ENCODE measurements at places on chromosomes 4 and X. TPM values are rescaled to one million over a fixed set of nuclear protein-coding genes. Genes with fewer than 3 reads are reported as not detected.

GRCh38 chr4:2482192-2482591 is 13.3 kb downstream of the RNF4 start:
- DNase-seq, result no peak
- peaks cover 37% of the 10 kb centered on the region for H3K36me3 ChIP-seq
- no peak overlapping the region for H3K4me3 ChIP-seq
- peaks cover 88% of the 10 kb centered on the region for H3K4me1 ChIP-seq
- peak overlapping the region; percentile 72 for H3K27ac ChIP-seq
- no peaks in the 10 kb centered on the region for H3K27me3 ChIP-seq

- H3K36me3 ChIP-seq, result no peaks in the 10 kb centered on the region
- no peaks in the 10 kb centered on the region for H3K4me1 ChIP-seq
- H3K27ac ChIP-seq, result no peak overlapping the region
- no peak overlapping the region for H3K4me3 ChIP-seq
Measured at GRCh38 chrX:14291666-14292500, 237.5 kb upstream of the GLRA2 start.

GRCh38 chr4:3775005-3775404 is 8.8 kb downstream of the ADRA2C start:
- H3K27me3 ChIP-seq, result peaks cover 7% of the 10 kb centered on the region
- H3K4me1 ChIP-seq, result no peaks in the 10 kb centered on the region
- no peak overlapping the region for H3K4me3 ChIP-seq
- H3K36me3 ChIP-seq, result no peaks in the 10 kb centered on the region

DNA sequence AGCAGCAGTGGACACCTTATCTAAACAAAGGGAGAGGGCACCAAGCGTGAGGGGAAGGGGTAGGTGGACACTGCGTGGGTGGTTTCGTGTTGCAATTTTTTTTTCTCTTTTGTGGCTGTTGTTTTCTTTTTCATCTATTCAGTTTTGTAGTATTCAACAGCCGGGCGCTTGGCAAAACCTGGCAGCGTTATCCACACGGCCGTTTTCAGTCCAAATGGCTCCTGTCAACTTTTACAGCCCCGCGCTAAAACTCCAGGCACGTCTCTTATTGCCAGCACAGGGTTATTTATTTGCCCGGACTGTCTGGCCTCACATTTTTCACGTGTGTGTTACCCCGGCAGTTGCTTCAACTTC is 192.2 kb downstream of the BCOR start:
- no peak for DNase-seq
- no peak overlapping the region for H3K27ac ChIP-seq
- no peaks in the 10 kb centered on the region for H3K36me3 ChIP-seq
- no peak overlapping the region for H3K4me3 ChIP-seq
- peaks cover 9% of the 10 kb centered on the region for H3K4me1 ChIP-seq

DNA sequence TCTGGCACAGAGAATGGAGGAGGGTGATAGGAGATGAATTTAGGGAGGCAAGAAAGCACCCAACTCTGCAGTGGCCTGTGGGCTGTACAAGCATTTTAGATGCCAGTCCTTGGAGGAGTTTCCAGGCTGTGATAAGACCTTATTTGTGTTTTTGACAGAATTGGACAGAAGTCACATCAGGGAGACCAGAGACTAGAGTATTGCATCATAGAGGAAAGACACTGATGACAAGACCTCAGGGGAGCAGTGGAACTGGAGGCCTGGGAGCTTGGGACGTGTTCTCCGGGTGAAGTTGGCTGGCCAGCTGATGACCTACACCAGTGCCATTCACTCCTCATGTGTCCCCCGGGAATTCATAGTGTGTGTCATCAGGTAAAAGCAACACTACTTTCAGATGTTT is 284.0 kb upstream of the ZFP42 start:
- no peak overlapping the region for H3K4me3 ChIP-seq
- no peak overlapping the region for H3K27ac ChIP-seq
- no peaks in the 10 kb centered on the region for H3K27me3 ChIP-seq
- DNase-seq, result no peak
- no peaks in the 10 kb centered on the region for H3K36me3 ChIP-seq

DNA sequence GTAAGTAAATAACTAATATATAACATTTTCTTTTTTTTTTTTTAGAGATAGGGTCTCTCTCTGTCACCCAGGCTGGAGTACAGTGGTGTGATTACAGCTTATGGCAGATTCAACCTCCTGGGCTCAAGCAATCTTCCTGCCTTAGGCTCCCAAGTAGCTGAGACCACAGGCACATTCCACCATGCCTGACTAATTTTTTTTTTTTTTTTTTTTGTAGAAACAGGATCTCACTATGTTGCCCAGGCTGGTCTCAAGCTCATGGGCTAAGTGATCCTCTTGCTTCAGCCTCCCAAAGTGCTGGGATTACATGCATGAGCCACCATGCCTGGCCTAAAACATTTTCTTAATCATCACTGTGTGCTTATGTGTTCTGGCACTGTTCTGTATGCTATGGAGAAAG is 32.8 kb downstream of the MGARP start:
- H3K27me3 ChIP-seq, result no peaks in the 10 kb centered on the region
- H3K4me3 ChIP-seq, result no peak overlapping the region
- H3K27ac ChIP-seq, result no peak overlapping the region
- DNase-seq, result no peak
- no peaks in the 10 kb centered on the region for H3K36me3 ChIP-seq

EREG gene
- not detected for total RNA-seq

DNA sequence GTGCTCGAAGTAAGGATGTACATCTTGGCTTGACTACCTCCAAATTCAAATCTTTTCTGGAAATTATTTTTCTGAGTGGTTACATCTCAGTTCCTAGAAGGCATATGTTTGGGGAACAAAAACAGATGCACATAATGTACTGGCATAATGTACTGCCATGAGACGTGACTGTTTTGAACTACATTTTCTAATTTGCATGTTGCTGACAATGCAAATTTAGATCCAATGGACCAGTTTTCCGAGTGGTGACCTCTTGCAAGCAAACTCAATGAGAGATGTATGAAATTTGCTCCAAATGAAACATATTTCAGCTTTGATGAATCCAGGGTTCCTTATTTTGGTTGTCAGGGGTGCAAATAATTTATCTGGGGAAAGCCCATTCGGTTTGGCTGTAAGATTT is 694.3 kb downstream of the GRXCR1 start:
- DNase-seq, result no peak
- H3K4me3 ChIP-seq, result no peak overlapping the region
- H3K36me3 ChIP-seq, result no peaks in the 10 kb centered on the region
- H3K27ac ChIP-seq, result no peak overlapping the region

DNA sequence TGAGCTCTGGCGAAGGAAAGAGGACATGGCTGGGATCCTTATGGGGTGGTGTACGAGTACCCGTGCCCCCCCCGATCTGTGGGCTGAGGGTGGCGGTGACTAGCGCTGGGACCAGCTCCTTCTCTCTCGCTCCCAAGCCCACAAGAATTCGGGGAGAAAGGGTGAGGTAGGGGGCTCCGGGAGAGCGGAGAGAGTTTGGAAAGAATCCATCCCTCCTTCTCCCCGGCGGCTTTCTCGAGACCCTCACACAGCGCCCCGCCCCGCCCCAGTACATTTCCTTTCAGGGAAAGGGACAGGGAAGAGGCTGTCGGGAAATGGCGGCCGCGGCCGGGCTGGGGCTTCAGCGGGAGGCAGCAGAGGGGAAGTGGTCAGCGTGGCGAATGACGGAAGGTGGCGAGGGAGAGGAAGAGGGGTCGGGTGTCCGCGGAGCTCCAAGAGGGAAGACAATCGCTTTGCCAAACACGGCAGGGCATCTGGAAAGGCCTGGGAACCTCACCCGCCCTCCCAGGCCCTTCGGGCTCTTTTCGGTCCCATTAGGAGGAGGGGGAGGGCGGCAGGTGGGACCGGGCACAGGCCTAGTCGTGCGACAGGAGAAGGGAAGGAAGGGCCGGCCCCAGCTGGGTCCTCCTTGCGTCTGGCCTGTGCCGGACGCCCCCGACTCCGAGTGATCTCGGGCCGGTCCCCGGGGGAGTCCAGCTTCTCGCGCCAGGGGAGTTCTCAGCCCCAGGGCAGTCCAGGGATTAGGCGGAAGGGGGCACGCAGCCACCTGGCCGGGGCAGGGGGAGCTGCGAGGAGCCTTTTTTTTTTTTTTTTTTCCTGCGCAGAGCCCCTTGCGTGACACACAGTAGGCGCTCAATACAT is 10.2 kb downstream of the HNRNPH2 start:
- peak overlapping the region; percentile 90 for H3K27ac ChIP-seq
- H3K36me3 ChIP-seq, result peaks cover 15% of the 10 kb centered on the region
- H3K4me3 ChIP-seq, result peak overlapping the region; percentile 92
- H3K27me3 ChIP-seq, result no peaks in the 10 kb centered on the region
- H3K4me1 ChIP-seq, result peaks cover 24% of the 10 kb centered on the region

Measured in activated naive CD8-positive, alpha-beta T cell treated with anti-CD3 and anti-CD28 coated beads for 36 hours (primary cell).